ENCODE measurements at places on chromosomes 4 and X. TPM values are rescaled to one million over a fixed set of nuclear protein-coding genes. Genes with fewer than 3 reads are reported as not detected.

Gene HSFX3
- total RNA-seq, result not detected

Gene FABP2
- not detected for total RNA-seq

Gene PLS3
- total RNA-seq, result 538 TPM

Gene STOX2
- 17.7 TPM for total RNA-seq

Gene IRS4
- 0.17 TPM for total RNA-seq

Gene SSX2
- not detected for total RNA-seq

Gene TRO
- 4.4 TPM for total RNA-seq

Gene AFP
- total RNA-seq, result not detected

Gene DGKQ
- total RNA-seq, result 28.9 TPM

Gene TMEM31
- not detected for total RNA-seq

Gene LONRF3
- total RNA-seq, result 25.2 TPM

Gene PLK4
- total RNA-seq, result 25.7 TPM

Gene HMX1
- total RNA-seq, result not detected

Gene CT47B1
- total RNA-seq, result not detected

Gene RPL34
- 777 TPM for total RNA-seq

Gene TECRL
- not detected for total RNA-seq

Gene AMOT
- total RNA-seq, result 2.0 TPM

Gene SORCS2
- total RNA-seq, result 0.05 TPM

Gene HTRA3
- total RNA-seq, result 3.6 TPM

Gene PWWP3B
- not detected for total RNA-seq
